ENCODE measurements at places on chromosomes 2 and 18. TPM values are rescaled to one million over a fixed set of nuclear protein-coding genes. Genes with fewer than 3 reads are reported as not detected.

DNA sequence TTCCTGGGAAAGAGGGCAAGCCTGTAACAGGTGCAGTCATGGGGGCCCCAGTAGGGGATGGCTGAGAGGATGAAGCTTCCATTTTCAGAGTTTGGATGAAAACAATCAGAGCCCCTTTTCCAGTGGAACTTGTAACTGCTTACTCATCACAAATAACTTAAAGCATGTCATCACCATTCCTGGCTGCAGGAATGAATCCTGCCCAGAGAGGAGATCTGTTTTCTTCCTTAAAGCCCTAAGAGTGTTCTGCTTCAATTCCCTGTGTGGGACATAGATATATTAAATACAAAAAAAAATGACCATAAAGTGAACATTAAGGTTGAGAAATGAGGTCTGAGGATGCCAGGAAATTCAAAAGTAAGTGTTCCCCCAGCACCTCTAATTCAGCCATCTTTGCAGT is 183.4 kb upstream of the MEIS1 start:
- no peak for DNase-seq

DNA sequence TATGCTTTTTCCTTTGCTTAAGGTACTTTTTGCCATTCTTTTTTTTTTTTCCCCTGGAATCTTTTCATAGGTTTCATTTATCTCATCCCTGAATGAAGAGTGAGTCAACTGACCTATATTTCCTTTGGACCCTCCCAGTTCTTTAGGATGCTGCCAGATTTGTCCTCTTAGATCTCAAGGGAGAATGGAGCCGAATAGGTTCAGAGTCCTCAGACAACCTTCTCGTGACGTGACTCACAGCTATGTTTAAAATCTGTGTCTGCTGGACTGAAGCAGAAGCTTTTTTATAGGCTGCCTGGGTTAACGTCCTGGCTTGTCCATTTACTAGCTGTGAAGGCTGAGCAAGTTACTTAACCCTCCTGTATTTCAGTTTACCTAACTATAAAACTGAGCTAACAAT is 358.6 kb downstream of the DLGAP1 start:
- DNase-seq = no peak

- DNase-seq = no peak
These were observed 33.9 kb upstream of the FHL2 start for GRCh38 chr2:105432749-105433148.

GRCh38 chr2:133975676-133976428 is 278.0 kb upstream of the MGAT5 start:
- no peak for DNase-seq

The B3GNT7 gene
- 5.0 TPM for polyA plus RNA-seq

GRCh38 chr18:48979944-48980890 is 29.5 kb upstream of the SMAD7 start:
- DNase-seq = no peak

The PRKAG3 gene
- 0.21 TPM for polyA plus RNA-seq

- DNase-seq = peak; percentile 23
These were observed 28.9 kb upstream of the LMAN1 start for GRCh38 chr18:59387687-59388565.

The MLPH gene
- polyA plus RNA-seq = 5.8 TPM

The PROC gene
- polyA plus RNA-seq = 6.5 TPM

The MPPE1 gene
- polyA plus RNA-seq = 55.9 TPM

DNA sequence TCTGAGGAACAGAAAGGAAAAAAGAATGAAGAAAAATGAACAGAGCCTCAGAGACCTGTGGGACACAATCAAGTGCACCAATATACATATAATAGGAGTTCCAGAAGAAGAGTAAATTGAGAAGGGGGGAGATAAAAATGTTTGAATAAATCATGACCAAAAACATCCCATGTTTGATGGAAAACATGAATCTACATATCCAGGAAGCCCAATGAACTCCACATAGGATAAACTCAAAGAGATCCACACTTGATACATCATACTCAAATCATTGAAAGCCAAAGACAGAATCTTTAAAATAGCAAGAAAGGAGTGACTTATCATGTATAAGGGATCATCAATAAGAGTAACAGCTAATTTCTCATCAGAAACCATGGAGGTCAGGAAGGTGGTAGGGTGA is 80.0 kb downstream of the COA5 start:
- no peak for DNase-seq

DNA sequence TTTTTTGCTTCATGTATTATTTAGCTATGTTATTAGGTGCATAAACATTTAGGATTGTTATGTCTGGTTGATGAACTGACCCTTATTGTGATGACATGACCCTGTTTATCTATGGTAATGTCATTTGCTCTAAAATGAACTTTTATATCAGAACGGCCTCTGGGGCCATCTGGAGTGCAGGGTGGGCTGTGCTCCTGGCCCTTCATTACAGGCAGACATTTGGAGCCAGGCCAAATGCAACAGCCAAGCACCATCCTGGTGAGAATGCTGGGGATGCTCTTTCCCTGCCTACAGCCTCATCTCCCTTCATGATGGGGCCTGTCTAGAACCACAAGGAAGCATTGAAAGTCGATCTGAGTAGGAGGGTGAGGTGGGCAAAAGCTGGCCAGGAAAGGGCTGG is 38.0 kb downstream of the HJURP start:
- no peak for DNase-seq

GRCh38 chr2:69057660-69058059 is 44.7 kb downstream of the ANTXR1 start:
- DNase-seq = peak; percentile 4

GRCh38 chr2:216538538-216538937 is 39.9 kb downstream of the RPL37A start:
- no peak for DNase-seq

All from renal pelvis (tissue), 12 donors.